ENCODE measurements at places on chromosomes 3 and 15.

GRCh38 chr15:35182841-35183479, 97.9 kb upstream of the NANOGP8 start:
- DNase-seq = no peak

DNA sequence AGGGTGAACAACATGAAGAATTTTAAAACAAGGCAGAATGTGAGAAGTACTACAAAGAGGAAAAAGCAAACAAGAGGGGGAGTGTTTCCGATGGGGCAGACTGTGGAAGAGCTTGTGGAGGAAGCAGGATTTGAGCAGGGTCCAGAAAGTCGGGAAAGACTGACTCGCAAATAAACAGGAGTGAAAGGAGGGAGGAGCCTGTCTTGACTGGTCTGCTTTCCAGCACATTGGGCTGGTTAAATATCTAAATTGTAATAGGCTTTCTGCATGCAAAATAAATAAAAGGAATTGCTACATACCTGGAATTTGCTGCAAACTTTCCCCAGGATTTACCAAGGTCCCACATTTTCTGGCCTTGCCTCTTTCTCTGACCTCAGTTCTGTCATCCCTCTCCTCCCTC, 132.1 kb downstream of the RORA start:
- DNase-seq = no peak

- no peak for DNase-seq
These were observed 29.0 kb upstream of the TBC1D5 start for GRCh38 chr3:17771177-17772017.

DNA sequence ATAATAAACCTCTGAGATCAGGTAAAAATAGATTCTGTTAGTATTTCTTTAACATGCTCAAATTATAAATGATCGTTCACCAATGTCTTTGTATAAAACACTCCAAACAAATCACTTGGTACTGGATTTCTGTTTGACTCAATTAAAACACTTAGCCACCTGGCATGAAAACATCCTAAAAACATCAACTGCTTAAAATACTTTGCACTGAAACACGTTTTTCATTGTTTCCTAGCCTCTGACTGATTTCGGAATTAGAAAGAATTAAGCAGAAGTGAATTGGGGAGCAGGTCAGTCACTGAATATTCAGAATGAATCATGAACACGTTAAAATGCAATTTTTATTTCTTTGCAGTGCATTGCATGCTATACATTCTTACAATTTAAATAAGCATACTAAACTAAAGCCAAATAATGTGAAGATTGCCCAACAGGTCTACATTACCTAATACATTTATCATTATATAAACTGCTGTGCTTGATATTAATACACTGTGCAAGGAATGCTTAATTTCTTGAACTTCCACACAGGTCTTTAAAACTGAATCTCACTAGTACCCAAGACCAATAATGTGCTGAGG, 1.6 kb downstream of the THRB start:
- no peak for DNase-seq

GRCh38 chr3:106616556-106616955, 747.7 kb upstream of the CBLB start:
- DNase-seq = no peak

DNA sequence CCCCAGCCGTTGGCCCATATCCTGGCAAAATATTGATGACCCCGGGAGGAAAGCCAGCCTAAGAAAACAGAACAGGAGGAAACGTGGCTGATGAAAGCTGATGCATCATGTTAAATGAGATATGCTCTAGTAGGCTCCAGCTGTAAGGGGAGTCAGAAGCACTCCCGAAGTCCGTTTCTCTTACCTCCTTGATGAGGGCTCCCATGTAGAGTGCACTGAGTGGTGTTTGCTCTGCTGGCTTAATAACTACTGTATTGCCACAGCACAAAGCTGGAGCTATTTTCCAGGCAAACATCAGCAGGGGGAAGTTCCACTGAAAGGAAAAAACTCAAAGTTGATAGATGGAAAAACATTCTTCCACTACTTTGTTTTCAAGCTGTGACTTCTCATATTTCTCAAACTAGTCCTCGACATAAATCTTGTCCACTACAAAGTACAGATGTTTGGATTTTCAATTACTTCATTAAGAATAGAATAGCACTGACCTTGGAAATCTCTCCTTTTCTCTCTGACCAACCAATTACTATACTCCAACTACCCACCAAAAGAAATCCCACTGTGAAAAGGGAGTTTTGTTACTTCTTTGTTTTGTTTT, 72.7 kb downstream of the ALDH1A2 start:
- no peak for DNase-seq
